Stimulated activated CD8-positive, alpha-beta memory T cell treated with anti-CD3 and anti-CD28 coated beads, Interleukin-7, amount 100 ng/mL, for 1 hour (primary cell): ENCODE measurements at places on chromosomes 1 and 21.

DNA sequence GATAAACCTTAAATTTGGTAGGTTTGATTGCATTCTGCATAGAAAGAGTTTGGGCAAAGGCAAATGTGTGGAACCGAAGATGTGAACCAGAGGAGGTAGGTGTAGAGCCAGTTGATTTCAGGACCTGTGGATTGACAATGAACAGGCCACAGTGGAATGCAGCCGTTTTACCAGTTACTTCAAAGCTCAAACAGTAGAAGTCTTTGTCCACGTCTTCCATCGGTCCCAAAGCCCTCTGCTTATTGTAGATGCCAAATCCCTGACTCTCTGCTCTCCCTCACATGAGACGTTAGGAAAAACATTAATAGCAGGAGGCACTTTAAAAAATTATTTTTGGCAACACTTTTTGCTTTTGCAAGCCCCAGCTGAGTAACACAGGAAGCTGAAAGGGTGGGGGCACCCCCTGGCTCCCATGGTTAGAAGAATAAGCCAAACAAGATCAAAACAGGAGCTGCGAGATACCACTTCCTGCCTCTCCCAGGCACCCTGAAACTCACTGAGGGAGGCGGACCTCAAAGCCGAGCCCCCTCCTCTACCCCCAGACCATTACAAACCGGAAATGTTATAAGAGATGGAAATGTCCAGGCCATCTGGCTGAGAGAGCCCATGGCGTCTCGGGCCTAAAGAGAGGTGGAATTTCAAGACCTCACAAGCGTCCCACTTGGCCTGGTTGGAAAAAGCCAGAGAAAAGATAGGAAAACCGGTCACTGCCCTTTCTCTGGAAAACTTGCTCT, 13.5 kb downstream of the TRAF3IP3 start:
- peak; percentile 47 for DNase-seq

- no peak for DNase-seq
These were observed 259.9 kb downstream of the FAF1 start for GRCh38 chr1:50700214-50700613.

DNA sequence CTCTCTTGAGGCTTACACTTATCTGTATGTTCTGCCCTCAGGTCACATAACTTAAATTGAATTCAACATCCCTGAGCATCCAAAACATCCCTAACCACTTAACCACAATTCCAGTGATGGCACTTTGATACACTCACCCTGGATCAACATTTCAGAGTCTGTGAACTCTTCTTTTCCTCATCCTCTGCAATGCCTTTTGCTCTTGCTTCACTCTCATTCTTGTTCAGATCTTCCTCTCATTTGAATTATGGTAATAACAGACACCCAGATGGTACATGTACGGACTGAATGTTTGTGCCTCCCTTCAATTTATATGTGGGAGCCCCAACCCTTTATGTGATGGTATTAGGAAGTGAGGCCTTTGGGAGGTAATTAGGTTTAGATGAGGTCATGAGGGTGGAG, 33.4 kb downstream of the PTGER3 start:
- no peak for DNase-seq

GRCh38 chr1:67274623-67275325, 32.9 kb upstream of the IL12RB2 start:
- DNase-seq, result no peak

- no peak for DNase-seq
These were observed 14.1 kb downstream of the PTCH2 start for GRCh38 chr1:44828841-44829440.

DNA sequence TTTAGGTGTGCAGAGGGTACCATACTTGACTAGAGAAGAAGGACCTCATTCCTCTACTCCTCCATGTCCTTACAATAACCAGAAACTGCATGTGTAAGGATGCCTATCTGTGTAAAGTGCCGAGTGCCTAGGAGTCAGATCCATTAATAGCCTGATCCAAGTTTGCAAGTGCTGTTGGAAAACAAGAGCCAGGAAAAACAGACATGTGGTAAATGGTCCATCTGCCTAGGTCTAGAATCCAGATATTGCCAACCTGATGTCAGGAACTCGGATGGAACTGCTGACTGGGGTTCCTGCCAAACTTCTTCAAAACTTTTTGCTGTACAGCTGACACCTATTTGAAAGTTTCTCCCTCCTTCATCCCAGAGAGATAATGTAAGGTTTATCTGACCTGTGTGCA, 239.4 kb upstream of the CAMK1G start:
- DNase-seq, result no peak

- no peak for DNase-seq
These were observed 20.6 kb downstream of the ABCB10 start for GRCh38 chr1:229537894-229538293.

DNA sequence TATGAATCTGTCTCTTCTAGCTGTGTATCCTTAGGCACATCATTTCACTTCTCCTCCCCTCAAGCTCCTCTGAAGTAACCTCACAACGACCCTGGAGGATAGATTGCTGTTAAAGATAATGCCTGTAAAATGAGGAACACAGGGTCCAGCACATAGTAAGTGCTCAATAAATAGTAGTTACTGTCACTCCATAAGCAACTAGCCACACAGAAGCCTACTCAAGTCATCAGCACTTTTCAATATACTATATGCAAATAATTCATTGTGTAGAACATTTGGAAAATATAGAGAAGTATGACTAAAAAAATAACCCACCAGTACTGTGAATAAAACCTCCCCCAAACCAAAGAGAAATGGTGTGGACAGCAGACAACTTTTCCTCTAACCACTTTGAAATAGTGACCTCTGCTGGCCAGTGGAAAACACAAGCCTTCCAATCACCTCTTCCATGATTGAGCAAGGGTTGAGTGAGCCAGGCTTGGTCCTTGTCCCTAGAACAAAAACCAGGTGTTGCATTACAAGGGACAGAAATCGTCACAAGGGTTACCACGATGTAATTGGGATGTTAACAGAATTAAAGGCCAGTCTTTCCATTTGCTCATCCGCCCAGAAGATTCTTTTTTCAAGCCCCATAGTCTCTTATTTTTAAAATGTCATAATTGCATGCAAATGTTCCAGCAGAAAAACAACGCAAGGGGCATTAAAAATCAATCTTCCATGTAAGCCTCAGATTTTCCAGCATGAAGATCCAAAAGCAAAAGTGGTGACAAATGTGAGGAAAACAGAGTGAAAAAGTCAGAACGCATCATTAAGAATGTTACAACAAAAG, 15.7 kb upstream of the GLIS1 start:
- no peak for DNase-seq

GRCh38 chr1:160159846-160160245, 8.4 kb downstream of the ATP1A4 start:
- no peak for DNase-seq

DNA sequence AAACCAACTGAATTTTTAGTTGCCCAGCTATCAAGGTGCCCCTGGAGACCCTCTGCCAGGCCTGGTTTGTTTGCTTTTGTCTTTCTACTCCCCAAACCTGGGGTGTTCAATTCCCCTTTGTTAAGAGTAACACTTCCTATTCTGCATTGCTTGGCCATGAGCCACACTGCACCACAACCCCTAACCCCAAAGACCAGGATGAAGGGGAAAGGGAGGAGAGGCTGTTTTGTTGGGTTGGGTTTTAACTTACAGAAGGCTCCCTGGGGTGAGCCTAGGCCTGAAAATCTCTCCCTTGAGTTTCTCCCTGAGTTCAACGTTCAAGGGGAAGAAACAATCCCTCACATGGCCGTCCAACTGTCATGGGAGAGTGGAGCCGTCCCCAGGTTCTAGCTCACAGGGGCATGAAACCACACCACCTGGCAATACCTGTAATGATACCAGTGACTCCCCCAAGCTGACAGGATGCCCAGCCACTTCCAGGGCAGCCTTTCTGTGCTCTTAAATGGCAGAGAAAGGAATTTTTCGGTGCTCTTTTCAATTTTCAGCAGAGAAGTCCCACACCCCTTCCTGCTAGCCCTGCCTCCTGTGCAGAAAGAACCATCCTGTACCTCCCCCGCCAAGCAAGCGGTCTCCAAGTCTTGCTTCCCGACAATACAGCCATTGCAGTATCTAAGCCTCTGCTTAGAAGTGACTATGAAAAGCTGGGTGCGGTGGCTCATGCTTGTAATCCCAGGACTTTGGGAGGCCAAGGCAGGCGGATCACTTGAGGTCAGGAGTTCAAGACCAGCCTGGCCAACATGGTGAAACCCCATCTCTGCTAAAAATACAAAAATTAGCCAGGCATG, 14.9 kb downstream of the SLC45A3 start:
- no peak for DNase-seq

DNA sequence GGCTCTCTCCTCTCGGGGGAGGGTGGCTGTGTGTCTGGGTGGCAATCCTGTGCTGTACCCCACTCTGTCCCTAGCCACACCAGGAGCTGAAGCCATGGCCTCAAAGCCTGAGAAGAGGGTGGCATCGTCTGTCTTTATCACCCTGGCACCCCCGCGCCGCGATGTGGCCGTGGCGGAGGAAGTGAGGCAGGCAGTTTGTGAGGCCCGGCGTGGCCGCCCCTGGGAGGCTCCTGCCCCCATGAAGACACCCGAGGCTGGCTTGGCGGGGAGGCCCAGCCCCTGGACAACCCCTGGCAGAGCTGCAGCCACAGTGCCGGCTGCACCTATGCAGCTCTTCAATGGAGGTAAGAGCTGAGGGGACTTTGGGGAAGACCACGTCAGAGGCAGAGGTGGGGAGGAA, 6.3 kb downstream of the FBLIM1 start:
- DNase-seq, result no peak

DNA sequence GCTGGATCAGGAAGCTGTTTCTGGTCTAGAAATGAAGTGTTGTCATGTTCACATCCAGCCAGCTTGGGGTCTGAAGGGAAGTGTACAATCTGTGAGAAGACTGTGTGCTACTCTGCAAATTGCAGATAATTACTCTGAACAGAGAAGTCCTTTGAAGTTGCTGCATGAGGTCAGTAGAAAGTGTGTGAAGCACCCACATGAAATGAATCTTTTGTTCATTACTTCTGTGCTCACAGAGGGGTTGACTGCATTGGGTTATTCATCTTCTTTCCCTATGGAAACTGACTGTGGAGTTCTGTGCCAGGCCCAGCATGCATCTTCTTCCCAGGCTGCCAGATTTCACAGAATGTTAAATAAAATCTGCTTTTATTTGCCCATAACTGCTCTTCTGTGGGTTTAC, 47.1 kb downstream of the CTH start:
- no peak for DNase-seq

- DNase-seq, result no peak
These were observed 9.8 kb upstream of the GJA8 start for GRCh38 chr1:147892731-147893214.

GRCh38 chr1:81490614-81491013, 310.1 kb upstream of the ADGRL2 start:
- no peak for DNase-seq

DNA sequence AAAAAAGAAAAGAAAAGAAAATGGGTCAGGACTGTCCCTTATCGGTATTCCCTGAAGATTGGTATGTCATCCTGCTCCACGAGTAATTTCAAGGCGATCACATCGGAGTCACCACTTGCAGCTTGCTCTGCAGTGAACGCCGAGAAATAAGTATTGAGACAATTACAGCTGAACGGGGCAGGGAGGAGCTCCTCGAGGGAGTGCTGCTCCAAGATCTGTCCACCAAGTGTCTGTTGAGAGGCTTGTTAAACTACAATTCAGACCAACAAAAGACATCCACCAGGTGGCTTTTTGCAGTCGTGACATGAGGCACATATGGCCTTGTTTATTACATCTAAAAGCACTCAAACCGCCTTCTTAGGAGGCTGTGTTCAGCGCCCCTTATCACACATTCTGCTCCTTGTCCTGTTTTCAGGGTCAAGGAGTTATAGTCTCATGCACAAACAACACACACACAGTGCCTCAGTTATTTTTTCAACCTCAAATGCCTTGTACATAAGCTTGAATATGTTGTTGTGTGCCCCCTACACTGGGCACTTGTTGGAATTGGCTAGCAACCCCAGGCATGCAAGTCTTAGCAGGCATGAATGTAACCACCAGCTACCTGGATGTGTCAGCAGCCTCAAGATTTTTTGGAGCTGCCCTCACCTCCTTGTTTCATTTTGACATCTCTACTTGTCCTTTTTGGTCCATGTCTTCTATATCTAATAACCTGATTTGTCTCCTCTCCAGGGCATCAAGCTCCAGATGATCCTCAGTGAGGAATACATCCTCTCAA, 13.0 kb upstream of the CD48 start:
- DNase-seq, result no peak

DNA sequence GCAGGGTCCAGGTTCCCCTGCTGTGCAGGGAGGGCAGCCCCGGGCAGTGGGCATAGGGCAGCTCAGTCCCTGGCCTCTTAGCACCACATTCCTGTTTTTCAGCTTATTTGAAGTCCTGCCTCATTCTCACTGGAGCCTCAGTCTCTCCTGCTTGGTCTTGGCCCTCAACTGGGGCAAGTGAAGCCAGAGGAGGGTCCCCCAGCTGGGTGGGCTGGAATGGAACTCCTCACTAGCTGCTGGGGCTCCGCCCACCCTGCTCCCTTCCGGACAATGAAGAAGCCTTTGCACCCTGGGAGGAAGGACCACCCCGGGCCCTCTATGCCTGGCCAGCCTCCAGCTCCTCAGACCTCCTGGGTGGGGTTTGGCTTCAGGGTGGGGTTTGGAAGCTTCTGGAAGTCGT, 32.8 kb upstream of the LHX4 start:
- DNase-seq, result no peak

GRCh38 chr1:24648919-24649318, 5.8 kb downstream of the SRRM1 start:
- DNase-seq, result no peak

GRCh38 chr1:90046635-90047034, 51.7 kb downstream of the ZNF326 start:
- no peak for DNase-seq

GRCh38 chr1:41353744-41354143, 7.5 kb upstream of the FOXO6 start:
- no peak for DNase-seq

DNA sequence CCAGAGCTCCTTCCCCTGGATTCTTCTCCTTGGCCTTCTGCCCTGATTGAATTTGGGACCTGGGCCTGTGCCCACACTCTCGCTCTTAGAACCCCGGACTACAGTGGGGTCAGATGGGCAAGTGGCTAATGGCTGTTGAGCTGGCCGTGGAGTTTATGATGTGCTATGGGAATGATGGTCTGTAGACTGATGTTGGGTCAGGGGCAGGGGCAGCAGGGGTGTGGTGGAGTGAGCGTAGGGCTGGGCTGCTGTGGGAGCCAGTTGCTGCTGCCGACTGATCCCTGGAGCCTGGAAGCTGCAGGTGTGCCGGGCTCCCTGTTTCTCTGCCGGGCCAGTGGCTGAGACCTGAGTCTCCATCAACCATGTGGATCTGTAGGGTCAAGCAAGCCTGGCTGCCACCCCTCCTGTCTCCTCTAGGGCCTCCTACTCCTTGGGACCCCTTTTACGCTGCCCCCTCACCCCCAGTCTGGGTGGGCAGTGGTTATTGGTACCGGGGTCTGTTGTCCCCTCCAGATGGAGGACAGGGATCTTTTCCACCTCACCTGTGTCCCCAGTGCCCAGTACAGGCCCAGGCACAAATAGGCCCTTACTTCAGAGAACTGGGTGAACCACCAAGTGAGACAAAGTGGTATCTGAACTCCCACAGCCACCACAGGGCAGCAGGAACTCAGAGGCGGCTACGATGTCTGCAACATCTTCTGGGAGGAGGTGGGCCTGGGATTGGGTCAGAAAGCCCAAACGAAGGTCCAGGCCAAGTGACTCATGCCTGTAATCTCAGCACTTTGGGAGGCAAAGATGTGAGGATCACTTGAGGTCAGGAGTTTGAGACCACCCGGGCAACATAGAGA, 5.1 kb downstream of the PODN start:
- no peak for DNase-seq
